Choroid plexus epithelial cell (primary cell): ENCODE measurements at places on chromosomes 13 and 19.

DNA sequence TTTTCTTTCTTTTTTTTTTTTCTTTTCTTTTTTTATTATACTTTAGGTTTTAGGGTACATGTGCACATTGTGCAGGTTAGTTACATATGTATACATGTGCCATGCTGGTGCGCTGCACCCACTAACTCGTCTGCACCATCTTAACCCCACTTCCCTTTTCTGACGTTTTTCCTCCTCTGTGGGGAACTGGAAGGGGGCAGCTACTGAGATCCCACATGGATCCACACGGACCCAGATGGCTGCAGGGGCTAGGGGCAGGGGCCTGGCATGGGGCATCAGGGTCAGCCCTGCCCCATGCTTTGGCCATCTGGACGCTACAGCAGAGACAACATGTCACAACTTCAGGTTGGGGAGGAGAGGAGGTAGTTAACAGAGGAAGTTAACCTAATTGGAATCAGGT is 54.3 kb downstream of the RUBCNL start:
- no peak for DNase-seq

DNA sequence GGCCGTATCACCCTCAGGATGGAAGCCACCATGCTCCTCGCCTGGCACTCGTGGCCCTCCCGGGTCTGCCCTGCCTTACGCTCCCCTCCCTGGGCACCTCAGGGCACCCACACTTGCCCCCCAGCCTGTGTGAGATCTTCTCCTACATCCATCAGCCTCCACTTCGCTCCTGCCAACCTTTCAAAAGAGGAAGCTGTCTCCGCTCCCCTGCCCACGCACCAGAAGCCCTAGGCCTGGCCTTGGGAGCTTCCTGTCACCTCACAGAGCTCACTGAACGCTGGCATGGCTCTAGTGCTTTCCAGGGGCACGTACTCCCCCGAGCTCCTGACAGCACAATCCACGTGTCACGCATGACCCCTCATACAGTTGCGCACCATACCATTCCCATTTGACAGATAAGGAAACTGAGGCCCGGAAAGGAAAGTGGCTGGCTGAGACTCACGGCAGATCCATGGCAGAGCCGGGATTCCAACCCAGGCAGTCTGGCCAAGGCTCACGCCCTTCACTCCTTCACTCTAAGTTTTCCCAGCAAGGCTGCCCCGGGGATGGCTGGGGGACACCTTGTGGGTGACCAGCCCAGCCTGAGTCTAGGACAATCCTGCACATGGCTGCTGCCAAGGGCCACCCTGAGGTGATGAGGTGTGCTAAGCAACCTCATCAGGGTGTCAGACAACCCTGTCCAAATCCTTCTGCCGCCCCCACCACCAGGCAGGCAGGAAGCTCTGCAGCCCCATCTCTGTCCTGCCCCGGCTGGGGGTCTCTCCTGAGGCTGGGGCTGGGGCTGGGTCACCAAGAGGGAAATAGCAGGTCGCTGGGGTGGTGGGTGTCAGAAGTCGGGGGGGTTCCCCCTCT is 19.3 kb downstream of the PPP1R12C start:
- DNase-seq, result no peak

DNA sequence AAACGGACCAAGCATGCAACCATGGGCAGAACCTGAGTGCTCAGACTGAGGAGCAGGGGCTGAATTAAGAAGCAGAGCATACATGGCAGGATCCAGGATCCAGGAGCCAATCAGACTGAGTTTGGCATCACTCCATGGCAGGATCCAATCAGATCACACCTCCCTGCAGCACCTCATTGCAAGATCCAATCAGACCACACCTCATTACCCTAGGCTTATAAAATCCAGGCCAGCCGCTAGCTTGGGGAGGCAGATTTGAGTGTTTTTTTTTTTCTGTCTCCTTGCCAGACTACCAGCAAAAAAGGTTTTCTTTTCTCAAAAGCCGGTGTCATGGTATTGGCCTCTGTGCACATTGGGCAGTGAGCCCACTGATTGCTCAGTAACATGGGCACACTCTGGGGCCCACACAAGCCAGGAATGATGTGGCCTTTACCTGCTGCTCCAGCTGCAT is 127.9 kb upstream of the GJB6 start:
- DNase-seq, result peak; percentile 63

GRCh38 chr19:23986623-23987022 is 71.9 kb downstream of the ZNF726 start:
- no peak for DNase-seq

DNA sequence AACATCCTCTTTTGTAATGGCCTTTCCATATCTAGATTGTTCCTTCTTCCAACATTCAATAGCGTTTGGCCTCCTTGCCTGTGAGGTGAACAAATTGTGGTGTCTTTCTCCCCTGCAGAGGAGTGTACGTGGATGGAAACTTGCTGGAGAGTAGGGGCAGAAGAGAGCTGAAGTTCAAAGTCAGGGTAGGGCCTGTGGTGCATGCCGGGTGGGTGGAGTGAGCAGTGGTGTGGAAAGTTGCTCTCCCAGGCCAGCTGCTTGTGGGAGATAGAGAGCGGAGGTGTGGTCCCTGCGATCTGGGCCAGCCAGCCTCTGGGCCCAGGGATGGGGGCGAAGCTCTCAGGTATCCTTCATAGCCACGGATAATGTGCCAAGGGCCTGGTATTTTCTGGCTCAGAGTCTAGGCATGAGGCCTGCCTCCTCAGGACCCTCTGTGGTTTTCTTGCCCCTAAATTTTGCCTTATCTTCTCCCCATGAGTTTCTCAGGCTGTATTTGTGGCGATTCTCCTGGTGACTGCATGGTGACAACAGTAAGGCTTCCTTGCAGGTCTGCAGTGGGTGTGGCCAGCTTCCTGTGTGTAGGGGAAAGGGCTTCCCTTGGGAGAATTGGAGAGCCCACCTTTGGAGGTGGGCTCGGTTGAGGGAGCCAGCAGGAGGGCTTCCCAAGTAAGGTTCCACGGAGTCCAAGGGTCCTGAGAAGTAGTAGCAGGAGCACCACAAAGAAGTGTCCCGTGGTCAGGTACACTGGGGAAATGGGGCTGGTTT is 6.7 kb downstream of the RGCC start:
- no peak for DNase-seq

DNA sequence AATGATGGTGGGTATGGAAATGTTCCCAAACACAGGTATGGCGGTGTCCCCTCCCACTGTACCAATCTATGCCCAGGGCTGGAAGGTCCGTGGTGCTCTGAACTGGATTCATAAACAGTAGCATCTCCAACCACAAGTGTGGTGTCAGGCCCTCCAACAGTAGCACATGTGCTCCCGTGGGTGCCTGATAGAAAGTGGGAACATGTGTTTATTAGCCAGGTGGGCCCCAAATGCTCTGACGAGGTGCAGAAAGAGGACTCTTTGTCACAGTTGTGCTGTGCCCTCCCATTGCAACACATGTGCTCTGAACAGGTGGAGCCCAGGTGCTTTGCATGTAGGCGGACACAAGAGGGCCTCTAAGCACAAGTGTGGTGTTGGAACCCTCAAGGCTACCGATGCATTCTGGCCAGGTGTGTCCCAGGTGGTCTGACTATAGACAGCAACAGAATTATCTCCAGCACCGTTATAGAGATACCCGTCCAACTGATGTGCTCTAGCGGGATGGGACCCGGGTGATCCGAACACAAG is 75.4 kb upstream of the ZNF30 start:
- DNase-seq, result no peak
